NCI-H510A (cell line): ENCODE measurements at places on chromosomes 13 and 19.

GRCh38 chr19:11136400-11137101, 19.0 kb downstream of the SPC24 start:
- DNase-seq: no peak

- no peak for DNase-seq
Observed at GRCh38 chr13:95697052-95697680, 20.2 kb downstream of the DNAJC3 start.

- DNase-seq: no peak
Observed at GRCh38 chr13:105788530-105788929, 746.9 kb downstream of the EFNB2 start.

GRCh38 chr13:96119921-96120320, 30.0 kb downstream of the HS6ST3 start:
- no peak for DNase-seq

DNA sequence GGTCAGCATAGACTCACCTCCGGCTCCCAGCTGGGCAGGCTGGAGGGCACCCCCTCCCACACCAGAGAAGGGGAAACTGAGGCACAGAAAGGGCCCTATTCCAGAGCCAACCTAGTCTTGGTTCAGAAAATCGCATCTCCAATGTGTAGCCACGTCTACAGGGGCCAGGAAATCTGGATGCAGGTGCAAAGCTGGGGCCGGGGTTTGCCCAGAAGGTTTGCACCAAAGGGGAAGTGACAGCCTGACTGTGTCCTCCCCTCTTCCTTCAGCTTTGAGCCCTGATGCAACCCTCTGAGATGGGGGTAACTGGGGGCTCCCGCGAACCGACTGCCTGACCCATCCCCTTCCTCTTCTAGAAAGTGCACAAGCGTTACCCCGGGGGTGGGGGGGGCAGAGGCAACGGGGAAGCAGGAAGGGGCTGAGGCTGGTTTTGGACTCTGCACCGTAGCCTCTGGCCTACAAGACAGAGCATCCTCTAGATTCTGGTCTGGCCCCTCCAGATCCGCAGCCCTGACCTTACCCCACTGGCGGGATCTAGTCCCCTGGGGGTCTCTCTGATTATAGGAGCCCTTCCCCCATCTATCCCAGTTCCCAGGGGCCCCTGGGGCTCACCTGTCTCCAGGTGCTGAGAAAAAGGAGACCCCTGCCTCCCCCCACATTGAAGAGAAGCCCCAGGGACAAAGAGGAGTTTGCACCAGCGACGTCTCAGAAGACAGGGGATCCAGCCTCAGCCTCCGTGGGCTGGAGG, 1.1 kb upstream of the ONECUT3 start:
- DNase-seq: no peak

GRCh38 chr13:112509190-112509589, 78.8 kb downstream of the TUBGCP3 start:
- DNase-seq: no peak

DNA sequence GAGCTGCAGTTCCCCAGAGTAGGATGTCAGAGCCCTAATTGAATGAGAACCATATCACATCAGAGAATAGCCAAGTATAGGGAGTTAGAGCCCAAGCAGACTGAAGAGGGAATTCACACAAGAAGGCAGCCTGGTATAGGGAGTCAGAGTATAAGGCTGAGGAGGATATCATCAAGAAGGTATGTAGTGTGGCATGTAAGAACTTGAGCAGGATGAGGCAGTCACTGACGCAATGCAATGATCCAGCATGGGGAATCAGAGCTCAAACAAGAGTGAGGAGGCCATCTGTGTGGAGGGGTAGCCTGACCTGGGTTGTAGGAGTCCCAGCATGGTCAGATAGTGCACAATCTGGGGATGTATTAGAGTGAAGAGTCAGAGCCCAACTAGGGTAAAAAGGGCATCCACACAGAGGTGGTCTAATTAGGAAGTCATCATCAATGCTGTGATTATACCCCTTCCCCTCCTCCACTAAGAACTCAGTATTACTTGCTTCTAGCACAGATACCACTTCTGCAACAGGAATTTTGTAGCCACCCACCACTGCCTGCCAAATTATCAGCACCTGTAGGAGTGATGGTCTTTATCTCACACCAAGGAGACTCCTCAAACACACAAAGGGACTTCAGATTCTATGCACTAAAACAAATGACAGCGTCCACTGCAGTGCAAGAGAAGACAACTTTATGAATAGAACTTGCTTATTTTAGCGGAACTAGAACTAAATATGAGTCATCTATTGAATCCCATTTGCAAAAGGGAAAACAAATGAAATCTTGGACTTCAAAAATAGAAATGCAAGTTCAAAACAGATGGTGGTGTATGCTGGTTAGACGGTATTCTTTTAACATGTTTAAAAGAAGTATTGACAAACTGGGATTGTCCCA, 107.2 kb downstream of the FNDC3A start:
- DNase-seq: no peak
